ENCODE measurements at places on chromosomes 2 and 18.

- no peak for DNase-seq
Observed at GRCh38 chr18:76564655-76565237, 69.7 kb upstream of the ZNF516 start.

- DNase-seq: no peak
Observed at GRCh38 chr18:71238974-71239624, 950.3 kb downstream of the SOCS6 start.

GRCh38 chr2:241675885-241676284 lies 10.7 kb downstream of the DTYMK start:
- DNase-seq: no peak

GRCh38 chr2:112108178-112108832 lies 29.9 kb upstream of the FBLN7 start:
- no peak for DNase-seq

- DNase-seq: peak; percentile 35
Observed at GRCh38 chr2:24919506-24920097, 435 bp downstream of the ADCY3 start.

GRCh38 chr18:56330366-56331110 lies 307.9 kb downstream of the TXNL1 start:
- no peak for DNase-seq

DNA sequence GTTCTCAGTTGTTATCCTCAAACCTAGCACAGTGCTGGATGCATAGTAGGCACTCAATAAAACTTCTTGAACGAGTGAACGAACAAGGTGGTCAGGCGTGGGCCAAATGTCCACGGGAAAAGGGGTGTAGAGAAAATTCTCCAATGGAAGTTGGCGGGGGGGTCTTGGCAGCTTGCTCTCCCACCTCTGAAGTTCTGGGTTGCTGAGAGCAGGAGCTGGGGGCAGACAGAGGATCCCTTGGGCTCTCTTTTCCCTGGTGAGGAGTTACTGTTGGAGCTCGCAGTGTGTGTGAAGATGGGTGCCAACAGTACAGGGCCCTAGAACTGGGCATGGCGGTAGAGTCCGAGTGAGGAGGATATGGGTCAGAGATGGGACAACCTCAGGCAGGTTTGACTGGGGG lies 2.3 kb upstream of the CRYBA2 start:
- no peak for DNase-seq

DNA sequence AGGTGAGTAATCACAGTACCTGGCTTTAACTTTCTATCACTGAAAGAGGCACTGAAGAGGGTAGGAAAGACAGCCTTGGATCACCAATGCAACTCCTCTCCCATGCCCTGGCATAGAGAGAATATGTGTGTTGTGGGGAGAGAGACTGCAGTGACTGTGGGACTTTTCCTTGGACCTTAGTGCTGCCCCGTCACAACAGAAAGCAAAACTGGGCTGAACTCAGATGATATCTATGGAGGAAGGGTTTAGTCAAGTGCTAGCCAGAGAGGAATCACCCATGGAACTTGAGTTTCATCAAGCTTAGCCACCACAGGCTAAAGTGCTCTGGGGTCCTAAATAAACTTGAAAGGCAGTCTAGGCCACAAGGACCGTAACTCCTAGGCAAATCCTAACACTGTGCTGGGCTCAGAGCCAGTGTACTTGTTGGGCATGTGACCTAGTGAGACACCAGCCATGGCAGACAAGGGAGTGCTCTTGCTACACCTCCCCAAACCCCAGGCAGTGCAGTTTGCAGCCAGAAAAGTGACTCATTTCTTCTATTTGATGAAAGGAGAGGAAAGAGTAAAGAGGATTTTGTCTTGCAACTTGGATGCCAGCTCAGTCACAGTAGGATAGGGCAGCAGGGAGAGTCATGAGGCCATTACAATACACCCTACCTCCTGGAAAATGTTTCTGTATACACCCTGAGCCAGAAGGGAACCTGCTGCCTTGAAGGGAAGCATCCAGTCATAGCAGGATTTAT lies 105.8 kb upstream of the SPOPL start:
- DNase-seq: no peak

DNA sequence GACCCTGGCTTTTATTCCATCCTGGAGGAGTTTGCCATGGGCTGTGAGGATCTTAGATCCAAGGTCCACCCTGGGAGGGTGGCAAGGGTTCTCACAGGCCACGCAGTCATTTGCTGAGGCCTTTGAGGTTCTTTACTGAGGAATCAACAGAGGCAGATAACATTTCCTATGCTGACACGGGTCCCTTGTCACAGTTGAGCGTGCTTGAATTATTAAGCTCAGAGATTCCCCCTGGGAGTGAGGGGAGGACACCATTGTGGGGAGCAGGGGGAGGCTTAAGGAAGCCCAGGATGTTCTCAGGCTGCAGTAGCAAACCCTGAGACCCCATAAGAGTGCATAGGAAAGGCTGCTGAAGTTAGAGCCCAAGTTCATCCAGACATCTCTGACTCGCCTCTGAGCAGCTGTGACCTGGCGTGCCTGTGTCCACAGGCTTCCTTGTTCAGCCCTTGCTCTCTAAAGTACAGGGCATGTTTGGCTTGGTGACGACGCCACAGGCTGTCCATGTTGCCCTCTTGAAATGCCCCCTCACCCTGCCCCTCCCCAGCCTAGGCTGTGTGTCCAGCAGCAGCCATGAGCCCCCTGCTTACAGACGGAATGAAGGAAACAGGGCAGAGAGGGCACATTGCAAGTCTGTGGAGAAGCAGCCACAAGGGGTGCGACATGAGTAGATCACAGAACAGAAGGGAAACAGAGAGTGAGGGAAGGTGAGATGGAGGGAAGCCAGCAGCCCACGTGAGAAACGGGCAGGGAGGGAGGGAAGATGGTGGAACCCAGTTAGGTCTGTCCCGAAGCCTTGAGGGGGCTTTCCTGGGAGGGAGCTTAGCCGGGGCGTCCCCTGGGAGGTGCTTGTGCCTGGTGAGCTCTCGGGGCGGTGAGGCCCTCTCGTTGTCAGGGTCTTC lies 34.0 kb downstream of the NAPG start:
- no peak for DNase-seq
